ENCODE measurements at places on chromosomes 3 and 15. TPM values are rescaled to one million over a fixed set of nuclear protein-coding genes. Genes with fewer than 3 reads are reported as not detected.

The NR2F2 gene
- total RNA-seq = 23.9 TPM

The RARB gene
- 10.3 TPM for total RNA-seq

The CCRL2 gene
- total RNA-seq = 0.17 TPM

The ILDR1 gene
- not detected for total RNA-seq

The MOBP gene
- 0.16 TPM for total RNA-seq

The ZMYND10 gene
- total RNA-seq = 1.1 TPM

The SLC51A gene
- not detected for total RNA-seq

The P2RY12 gene
- not detected for total RNA-seq

The KNG1 gene
- not detected for total RNA-seq

The TMCO5A gene
- total RNA-seq = not detected

The COL6A5 gene
- total RNA-seq = not detected

The REC114 gene
- total RNA-seq = not detected

The CHRM5 gene
- total RNA-seq = not detected

The TRPM1 gene
- total RNA-seq = not detected

The GOLGA8S gene
- total RNA-seq = 0.18 TPM

The SLCO3A1 gene
- 23.5 TPM for total RNA-seq

The SV2B gene
- 0.08 TPM for total RNA-seq

The LNP1 gene
- 0.67 TPM for total RNA-seq

The GUCA1C gene
- not detected for total RNA-seq

The CTXND1 gene
- not detected for total RNA-seq

The SERPINI2 gene
- total RNA-seq = not detected

The MED12L gene
- 0.23 TPM for total RNA-seq

The CNTN6 gene
- not detected for total RNA-seq

The SLC28A1 gene
- not detected for total RNA-seq

The CPEB1 gene
- 3.2 TPM for total RNA-seq

The SYNPR gene
- total RNA-seq = not detected

The ITIH1 gene
- not detected for total RNA-seq

The SH3BP5 gene
- 17.7 TPM for total RNA-seq

The FOXB1 gene
- total RNA-seq = not detected

The PRRT3 gene
- total RNA-seq = 1.9 TPM

The FSTL1 gene
- total RNA-seq = 76.1 TPM

The SLC30A4 gene
- 1.8 TPM for total RNA-seq

The SAMMSON gene
- total RNA-seq = not detected

The CHRFAM7A gene
- 4.6 TPM for total RNA-seq

The EFCC1 gene
- total RNA-seq = not detected

The CYP19A1 gene
- 0.34 TPM for total RNA-seq

All from A549 treated with Mapracorat at 1 μM for 4 hours (cell line).